ENCODE measurements at places on chromosomes 7 and 10.

GRCh38 chr7:123666492-123666891, 10.8 kb downstream of the LMOD2 start:
- DNase-seq = no peak

DNA sequence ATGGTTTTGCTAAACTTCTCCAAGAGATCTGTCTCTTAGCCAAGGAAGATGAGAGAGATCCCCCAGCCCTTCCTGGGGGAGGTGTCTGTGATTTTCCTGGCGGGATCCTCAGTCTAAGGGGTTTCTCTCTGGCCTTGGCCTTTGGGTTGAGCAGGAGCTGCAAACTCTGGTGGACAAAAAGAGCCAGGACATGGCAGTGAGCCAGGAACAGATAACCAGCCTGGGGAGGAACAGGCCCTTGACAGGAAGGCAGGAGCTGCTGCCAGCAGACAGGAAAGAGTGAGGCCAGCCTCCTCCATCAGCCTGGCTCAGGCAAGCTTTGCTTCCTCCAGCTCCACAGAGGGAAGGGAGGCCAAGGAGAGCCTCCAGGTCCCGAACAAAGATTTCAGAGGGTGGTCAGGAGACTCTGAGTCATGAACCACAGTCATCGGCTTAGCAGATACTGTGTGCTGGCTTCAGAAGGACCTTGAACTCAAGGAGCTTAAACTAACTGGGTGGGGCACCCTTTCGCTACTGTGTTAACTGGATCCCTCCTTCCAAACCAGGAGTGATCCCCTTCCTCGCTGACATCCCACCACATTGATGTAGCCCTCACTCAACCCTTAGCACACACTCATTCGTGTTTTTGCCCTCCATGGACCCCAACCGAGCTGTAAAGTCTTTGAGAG, 34.7 kb downstream of the DDIT4 start:
- DNase-seq = peak; percentile 68

DNA sequence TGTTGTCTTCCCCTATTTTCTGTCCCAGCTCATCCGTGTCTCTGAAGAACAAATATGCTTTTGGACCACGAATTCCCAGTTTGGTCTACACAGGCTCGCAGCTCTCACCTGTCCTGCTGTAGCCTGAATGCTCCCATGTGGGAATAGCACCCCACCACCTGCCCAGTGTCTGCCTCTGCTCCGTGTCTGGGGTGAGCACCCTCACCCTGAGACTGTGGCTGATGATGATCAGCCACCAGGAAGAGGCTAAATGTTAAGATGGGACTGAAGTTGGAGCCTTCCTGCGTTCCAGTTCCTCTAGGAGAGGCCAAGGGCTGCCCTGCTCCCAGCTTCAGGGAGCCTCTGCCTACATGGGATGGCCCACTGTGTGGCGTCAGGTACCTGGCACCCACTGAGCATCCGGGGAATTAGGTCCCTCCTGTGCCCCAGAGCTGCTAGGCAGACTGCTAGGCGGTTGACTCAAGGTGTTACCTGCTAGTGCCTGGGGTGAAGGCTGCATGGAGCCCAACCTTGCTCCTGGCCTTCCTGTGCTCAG, 3.7 kb downstream of the PGAM2 start:
- peak; percentile 4 for DNase-seq

DNA sequence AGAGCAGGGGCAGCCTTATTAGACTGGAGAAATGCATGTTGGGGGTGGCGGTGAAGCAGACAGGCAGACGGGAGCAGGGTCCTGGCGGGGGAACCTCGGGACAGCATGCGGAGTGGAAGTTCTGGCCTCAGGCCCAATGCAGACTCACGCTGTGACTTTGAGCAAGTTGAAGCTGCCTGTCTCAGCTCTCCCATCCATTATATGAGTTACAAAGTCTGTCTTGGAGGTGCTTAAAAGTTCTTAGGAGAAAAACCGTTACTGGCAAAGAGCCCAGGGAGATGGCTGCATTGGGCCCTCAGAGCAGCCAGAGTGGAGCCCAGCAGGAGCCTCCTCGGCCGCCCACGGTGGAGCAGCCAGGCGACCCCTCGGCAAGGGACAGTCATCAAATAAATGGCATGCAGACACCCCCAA, 509.5 kb downstream of the PLXNA4 start:
- no peak for DNase-seq

DNA sequence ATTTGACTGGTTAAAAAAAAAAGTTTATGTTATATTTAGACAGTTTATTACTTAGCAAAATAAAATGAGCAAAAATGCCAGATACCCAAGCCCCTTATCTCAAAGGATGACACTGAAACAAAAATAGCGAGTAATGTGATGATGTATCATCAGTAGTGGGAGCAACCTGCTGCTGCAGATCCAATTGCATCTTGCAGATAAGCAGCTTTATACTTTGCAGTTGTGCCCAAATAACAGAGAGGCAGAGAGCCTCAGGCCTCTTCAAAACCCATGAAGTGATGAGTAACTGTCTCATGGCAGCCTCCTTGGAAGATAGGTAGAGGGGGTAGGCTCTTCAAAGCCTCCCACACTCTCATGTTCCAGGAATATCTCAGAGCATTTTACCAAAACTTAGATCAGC, 468.2 kb upstream of the LRRTM3 start:
- DNase-seq = no peak

DNA sequence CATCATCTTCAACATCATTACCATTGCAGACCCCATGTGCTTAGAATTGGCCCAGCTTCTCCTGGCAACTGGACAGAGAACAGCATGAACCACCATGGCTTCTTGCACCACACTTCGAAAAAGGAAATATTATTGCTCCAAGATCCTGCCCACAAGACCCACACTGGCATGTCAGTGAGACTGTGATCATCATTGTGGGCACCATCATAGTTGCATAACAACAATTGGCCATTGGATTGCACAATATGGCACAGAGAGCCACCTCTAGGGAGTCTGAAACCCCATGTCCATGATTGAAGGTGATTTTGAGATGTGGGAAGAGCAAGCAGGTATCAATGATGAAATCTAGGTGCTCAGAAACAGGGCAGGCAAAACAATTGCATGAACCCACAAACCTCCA, 918.9 kb downstream of the GRID1 start:
- DNase-seq = no peak
